Right ventricle myocardium superior (tissue), 1 donor: ENCODE measurements at places on chromosomes 3 and 15. TPM values are rescaled to one million over a fixed set of nuclear protein-coding genes. Genes with fewer than 3 reads are reported as not detected.

GRCh38 chr3:129633751-129634481, 27.4 kb upstream of the PLXND1 start:
- no peak for DNase-seq

DNA sequence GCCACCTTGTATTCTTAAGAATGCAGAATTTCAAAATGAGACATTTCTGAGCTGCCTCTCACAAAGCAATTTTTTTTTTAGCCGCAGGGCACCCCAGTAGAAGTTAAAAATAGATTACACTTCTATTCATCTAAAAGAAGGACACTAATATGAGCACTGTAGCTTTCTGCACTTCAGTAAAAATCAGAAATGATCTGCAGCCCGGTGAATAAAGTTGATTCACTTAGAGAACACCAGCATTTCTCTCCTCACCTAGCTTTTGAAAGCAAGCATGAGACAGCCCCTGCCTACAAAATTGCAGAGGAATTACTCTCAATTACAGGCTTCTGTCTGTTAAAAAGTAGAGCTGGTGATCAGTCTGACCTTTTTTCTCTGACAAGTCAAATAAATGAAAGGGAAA, 1062.4 kb downstream of the FHIT start:
- DNase-seq = no peak

- no peak for DNase-seq
Observed at GRCh38 chr15:42136513-42136912, 19.9 kb downstream of the PLA2G4F start.

DNA sequence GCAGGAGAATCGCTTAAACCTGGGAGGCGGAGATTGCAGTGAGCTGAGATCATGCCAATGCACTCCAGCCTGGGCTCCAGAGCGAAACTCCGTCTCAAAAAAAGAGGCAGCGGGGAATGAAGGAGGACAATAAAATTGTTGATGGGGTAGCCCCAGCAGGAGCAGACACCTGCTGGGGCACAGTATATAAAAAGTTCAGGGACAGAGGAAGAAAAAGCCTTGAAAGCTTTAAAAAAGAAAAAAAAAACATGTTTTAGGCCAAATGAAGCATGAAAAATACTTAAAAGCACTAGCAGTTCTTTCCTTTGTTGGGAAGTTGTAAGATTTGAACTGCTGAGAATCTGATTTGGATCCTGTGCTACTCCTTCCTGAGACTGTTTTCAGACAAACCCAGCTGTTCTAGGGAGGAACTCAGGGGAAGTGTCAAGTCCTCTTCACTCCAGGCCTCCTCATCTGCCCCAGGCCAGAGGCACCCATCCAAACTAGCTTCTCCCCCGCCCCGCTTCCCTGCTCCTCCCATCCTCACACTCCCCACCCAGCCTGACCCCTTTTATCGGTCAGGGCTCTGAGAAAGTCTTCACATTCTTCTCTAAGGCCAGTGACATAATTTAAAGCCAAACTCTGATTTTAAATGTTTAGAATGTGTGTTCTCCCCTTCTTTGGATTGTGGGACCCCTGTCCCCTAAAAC, 4.9 kb downstream of the IL17RD start:
- DNase-seq = peak; percentile 61

DNA sequence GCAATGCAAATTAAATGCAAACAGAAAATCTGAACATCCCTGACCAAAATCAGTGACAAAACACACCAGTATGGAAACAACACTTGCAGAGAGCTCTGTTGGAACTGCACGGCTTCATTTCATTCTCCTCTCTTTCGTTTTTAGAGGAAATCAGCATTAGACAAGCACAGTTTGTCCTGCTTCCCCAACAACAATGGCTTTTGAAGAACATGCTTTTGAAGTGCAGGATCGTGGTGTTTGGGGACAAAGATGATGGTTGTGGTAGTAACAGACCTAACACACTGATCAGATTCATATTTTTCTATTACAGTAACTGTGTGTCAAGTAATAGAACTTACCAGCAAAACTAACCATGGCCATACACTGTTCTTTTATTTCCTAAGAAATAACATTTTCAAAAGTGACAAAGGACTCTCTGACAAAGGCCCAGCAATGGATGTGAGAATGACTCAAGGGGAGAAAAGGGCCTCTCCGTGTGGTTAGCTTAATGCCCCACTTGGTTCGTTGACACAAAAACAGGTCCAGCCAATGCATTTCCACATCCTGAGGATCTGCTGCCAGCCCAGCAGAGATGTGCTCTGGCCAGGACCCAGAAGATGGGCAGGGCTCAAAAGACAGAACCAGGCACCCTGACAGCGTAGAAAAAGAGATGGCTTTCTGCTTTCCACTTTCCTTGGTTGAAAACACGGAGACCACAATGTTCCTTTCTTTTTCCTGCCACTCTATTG, 84.1 kb downstream of the CCNL1 start:
- no peak for DNase-seq

The ATP13A5 gene
- not detected for total RNA-seq
